Left ventricle myocardium inferior (tissue), 1 donor: ENCODE measurements at places on chromosomes 12 and 14.
A peak's percentile ranks its signal among the peaks of the same experiment; 100 is the strongest.

DNA sequence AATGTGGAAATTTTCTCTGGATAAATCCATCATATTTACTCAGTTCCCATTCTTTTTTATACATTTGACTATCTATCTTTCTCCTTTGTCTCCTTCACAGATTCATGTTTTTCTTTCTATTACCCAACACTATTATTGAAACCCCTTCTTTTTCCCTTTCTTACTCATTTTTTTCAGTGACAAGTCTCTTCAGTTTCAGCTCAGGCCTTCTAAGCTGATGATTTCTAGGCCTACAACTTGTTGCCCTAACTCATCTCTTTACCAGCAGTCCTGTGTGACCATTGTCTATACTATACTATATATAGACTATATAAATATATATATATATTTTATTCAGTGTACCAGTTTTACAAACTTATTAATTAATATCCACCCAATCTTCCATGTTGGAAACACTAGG lies 31.8 kb downstream of the SLC16A7 start:
- no peak for DNase-seq

- no peak for DNase-seq
These were observed 232.4 kb downstream of the AKAP6 start for GRCh38 chr14:32561520-32561919.

DNA sequence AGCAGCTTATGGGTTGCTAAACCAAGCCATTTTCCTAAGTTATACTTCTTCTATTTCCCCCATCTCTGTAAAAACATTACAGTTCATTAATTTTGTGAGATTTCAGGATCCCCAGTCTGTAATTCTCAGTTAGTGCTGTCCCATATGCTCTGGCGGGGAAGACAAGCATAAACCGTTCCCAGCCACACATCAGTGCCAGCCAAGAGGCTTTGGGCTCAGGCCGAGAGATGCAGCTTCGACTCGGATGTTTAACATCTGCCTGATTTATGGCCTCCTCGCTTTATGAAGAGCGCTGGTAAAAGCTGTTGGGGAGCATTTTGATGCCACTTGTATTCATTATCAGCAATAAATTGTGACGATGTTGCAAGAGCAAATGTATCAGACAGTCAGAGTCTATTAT lies 349.1 kb upstream of the CCDC196 start:
- no peak for DNase-seq

DNA sequence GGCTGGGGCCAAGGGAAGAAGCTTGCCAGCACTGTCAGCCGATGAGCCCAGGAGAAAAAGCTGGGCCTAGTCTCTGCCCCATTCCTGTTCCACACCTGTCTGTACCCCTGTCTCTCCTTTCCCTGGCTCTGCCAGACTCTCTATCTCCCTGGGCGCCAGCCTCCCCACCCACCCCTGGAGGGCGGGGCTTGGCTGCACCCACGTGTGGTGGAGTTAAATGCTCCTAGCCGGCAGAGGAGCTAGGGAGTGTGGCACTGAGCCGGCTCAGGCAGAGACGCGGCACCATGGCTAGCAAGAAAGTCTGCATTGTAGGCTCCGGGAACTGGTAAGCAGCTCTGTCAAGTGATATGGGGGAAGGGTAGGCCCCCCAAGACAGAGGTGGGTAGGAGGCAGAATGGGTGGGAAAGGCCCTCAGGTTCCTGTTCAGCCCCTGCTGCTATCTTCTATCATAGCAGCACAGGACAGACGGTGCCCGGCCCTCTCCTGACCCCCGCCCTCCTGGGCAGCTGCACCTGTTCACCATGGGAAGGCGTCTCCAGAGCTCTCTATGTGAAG lies at the start of gene GPD1:
Gene GPD1, plus strand, starts transcription at position 242 of the 555 bp plus-strand sequence. Its CDS starts 43 bp downstream, at position 285.
- peak; percentile 73 for DNase-seq

GRCh38 chr14:57068511-57068910 lies 200.2 kb downstream of the EXOC5 start:
- no peak for DNase-seq

GRCh38 chr14:94598816-94599655 lies 13.2 kb upstream of the SERPINA3 start:
- DNase-seq, result peak; percentile 61

DNA sequence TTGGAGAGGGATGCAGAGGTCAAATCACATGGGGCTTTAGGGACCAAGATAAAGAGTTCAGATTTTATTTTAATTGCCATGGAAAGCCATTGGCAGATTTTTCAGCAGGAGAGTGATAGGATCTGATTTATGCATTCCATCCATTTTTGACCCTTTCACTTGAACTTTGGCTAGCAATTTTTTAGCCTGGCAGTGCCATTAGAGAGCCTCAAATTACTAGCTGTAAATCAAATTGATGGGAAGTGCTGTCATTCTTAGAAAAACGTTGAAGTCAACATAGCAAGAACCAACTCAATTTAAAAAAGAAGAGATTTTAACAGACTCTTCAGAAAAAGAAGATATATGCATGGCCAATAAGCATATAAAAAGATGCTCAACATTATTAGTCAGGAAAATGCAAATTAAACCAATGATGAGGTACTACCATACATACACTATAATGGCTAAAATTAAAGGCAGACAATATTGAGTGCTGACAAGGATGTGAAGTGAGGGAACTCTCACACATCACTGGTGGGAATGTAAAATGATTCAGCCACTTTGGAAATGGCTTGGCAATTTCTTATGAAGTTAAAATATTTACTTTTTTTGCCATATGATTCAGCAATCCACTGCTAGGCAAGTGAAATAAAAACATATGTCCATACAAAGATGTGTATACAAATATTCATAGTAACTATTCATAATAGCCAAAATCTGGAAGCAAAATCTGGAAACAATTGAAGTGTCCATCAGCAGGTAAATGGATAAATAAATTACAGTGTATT lies 89.7 kb downstream of the PTCSC3 start:
- no peak for DNase-seq

GRCh38 chr12:108914121-108914531 lies 34.2 kb downstream of the DAO start:
- DNase-seq, result no peak

DNA sequence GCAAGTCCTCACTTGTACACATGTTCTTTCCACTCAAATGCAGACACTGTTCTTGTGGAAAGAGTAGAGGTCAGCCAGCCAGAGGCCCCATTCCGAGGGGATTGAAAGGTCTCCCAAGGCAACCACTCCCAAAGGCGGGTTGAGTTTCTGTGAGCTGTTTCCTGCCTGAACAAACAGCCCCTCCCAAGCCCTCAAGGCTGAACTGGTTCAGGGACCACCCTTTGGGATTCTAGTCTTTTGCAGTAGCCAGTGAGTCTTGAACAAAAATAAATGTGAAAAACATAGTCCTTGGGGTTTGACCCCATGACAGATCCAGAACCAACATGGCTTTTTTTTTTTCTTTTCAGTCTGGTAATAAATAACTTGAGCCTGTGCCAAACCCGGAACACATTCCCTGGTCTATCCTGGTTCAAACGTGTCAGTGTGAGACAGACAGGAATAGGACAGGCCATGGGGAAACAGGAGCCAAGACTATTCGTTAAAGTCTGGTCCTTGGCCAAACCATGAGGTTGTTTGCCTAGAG lies 17.6 kb upstream of the STK38L start:
- no peak for DNase-seq

DNA sequence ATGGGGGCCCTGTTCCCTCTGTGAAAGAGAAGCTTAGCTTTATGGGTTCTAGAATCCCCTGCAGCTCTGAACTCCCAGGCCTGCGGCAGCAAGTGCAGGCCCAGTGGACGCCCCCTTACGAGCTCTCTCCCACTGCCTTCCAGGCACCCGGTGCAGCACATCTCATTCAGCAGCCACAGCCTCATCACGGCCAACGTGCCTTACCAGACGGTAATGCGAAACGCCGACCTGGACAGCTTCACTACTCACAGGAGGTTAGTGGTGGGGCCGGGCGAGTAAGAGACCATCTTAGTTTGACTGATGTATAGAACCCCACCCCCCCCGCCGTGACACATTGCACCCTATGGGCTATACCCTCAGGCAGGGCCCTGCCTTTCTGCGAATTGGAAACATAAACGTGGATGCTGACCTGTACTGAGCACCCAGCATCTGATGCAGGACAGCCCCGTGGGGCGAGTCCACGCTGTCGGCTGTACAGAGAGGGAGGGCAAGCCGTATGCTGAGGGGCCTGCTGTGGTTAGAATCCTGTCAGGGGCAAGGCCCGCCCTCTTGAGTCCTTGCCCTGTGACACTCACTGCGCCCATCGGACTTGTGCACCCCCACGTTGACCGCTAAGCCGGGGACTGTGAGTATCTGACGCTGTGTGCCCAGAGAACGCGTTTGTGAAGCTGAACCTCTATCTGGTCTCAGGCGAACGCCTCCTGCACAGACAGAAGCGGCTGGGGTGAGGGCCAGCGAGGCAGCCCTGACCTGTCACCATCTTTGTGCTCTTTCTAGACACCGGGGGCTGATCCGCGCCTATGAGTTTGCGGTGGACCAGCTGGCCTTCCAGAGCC lies 71.7 kb downstream of the TESC start:
- no peak for DNase-seq

- DNase-seq, result no peak
These were observed 28.0 kb upstream of the DCN start for GRCh38 chr12:91210618-91211017.
